ENCODE measurements at places on chromosomes 2 and 18.

- DNase-seq = no peak
Measured at GRCh38 chr2:163155279-163155883, 316.8 kb upstream of the KCNH7 start.

DNA sequence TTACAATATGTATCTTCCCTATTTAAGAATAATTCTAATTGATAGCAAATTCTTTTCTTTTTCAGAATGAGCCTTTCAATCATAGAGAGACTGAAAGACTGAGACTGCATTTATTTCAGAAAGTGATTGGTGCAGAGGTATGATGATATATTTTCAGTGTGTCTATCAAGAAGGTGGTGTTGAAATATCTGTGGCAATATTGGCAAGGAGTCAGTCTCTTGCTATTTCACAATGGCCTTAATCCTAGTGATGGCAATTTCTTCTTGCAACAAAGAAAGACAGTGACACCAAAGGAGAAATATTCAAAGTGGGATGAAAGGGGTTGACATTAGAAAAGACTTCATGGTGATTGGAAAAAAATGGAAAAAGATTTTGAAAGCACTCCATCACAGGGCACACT, 21.7 kb upstream of the ZBTB14 start:
- no peak for DNase-seq

GRCh38 chr2:227872676-227873075, 1.2 kb downstream of the DAW1 start:
- no peak for DNase-seq

DNA sequence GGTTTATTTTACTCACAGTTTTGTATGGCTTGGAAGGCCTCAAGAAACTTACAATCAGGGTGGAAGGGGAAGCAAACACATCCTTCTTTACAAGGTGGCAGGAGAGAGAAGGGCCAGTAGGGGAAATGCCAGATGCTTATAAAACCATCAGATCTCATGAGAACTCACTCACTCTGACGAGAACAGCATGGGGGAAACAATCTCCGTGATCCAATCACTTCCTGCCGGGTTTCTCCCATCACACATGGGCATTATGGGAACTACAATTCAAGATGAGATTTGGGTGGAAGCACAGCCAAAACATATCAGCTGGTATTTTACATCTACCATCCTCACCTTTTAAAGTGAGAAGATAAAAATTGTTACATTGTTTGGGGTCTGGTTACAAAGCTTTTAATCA, 427.9 kb upstream of the CDH7 start:
- DNase-seq = no peak

DNA sequence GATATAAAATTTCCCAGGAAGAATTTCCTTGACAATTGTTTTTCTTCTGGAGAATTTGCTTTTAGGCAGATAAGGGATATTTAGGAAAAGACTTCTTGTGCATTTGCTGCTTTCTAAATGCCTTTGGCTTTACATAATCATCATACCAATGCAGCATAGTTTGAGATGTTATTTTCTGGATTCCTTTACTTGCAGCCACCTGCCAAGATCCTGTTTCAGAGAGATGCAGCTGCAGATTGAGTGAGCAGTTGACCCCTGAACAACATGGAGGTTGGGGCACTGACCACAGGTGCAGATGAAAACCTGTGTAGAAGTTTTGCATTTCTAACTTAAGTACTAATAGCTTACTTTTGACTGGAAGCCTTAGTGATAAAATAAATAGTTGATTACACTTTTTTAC, 257.9 kb downstream of the RPIA start:
- no peak for DNase-seq

DNA sequence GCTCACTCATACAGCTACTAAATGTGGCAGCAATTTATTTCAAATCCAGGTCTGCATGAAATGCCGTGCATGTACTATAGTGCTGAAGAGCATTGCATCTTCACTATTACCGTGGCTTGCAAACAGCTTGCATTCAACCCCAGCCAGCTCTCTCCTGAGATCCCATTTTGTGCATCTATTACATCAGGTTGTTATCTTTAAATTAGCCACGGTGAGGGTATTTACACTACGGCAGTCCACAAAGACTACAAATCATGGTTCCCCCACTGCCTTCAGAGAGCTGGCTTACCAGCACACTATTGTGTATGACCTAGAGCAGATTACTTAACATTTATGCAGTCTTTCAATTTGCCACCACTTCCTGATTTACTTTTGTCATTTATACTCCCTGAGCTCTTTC, 621.3 kb upstream of the LRATD1 start:
- DNase-seq = no peak

GRCh38 chr18:9237981-9238380, 96.6 kb upstream of the TWSG1 start:
- DNase-seq = no peak

DNA sequence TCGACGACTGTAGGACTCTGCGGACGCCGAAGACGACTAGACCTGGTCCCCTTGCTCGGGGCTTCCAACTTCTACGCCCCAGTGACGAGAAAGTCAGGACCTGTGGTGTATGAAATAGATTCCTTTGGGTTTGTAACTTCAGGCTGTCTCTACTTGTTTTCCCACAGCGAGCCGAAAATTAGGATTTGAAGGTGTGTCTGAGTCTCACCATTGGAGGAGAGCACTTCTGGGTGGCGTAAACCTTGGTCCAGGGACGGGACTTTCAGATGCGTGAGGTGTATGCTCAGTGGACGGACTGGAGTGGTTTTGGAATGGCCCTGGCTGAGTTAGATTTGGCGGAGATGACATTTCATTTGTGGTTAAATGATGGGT, 1.3 kb downstream of the BIRC6 start:
- DNase-seq = no peak

DNA sequence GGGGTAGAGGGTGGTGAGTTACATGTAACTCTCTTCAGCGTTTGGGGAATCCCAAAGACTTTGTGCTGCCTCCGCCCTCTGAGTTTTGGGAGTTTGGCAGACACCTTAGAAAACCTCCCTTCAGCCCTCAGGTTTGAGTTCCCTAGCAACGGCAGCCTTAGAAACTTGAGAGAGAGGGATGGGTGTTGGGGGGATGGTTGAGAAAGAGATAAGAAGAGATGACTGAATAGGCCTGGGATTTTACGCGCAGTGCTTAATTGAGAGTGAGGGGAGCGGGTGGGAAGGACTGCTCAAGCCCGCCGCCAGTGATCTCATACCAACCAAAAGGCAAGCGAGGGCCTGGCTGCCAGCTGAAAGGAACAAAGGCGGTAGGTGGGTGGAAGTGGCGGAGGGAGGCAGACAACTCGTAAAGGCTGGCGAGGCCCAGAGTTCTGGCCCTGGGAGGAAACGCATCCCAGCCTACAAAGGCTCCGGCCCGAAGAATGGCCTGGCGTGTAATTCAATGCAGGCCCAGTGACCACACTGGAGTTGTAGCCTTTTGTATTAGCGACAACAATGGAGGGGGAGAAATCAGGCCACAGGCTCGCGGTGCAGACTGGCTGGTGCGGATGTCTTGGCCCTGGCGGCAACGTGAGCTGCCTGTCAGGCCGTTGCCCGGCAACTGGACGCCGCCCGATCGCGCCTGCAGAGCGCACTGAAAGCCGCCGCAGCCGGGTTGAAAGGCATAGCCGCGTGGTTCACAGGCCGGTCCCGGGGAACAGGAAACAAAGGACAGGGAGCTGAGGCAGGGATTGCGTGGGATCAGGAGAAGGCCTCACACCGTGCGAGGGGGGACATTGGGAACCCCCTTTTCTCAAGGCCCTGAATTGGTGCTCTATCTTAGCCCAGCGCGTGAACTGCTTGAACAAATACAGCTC, 39.9 kb upstream of the DARS1 start:
- DNase-seq = peak; percentile 80

DNA sequence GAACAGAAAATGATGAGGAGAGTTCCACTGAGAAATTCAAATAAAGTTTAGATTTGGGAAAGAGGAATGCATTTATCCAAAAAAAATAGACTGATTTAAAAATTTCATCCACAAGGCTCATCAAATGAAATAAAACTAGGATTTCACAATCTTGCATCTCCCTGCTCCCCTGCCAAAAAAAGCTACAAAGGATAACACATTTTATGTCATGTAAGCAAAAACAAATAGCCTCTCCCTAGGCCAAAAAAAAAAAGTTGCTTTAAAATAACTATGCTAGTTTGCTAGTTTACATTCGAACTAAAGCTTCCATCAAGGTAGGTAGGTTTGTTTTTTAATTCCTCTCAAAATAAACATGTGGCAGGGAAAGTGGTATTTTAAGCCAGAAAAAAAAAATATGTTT, 465.5 kb upstream of the ID2 start:
- no peak for DNase-seq

DNA sequence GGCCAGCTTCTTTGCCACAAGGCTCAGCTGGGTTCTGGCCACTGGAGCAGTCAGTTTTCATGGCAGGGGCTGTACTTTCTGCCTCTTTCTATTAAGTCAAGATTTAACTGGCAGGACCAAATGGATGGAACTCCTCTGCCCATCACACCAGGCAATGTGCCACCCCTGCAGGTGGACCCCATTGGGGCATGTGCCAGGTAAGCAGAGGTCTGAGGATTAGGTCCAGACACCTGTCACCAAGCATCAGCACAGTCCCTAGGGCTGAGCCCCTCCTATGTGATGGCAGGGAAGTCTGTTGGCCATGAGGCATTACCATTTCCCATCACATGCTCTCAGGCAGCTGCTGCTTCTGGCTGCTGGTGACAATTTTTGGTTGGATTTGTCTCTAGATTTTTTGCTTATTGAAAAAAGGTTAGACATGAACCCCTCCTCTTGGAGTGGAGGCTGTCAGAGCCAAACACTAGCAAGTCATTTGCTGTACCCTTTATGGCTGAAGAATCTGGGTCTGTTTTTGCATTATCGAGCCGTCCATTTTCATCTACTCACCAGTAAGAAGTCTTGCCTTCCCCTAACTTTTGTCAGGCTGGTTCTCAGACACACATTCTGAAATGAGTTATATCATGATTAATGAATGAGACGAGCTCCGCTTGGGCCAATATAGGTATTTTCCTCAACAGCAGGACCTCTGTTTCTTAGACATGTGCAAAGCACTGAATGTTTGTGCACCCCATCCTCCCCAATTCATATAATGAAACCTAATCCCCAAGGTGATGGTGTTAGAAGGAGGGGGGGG, 328.0 kb downstream of the TSN start:
- no peak for DNase-seq

DNA sequence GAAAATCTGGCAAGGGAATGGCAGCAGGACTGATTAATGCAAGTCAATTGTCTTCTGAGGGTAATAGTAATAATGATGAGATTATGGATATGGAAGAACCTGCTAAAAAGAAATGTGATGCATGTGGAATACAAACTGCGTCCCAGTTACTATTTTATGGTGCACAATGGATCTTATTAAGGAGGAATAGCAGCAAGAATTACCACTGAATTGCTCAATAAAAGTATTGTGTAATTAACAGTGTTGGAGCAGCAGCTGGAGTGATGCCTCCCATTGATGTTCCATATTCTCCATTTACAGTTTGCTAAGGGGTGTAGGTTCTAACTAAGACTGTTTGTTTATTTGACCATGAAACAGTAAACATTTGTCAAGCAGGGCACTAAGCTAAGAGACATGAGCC, 167.9 kb downstream of the HRH4 start:
- DNase-seq = no peak

DNA sequence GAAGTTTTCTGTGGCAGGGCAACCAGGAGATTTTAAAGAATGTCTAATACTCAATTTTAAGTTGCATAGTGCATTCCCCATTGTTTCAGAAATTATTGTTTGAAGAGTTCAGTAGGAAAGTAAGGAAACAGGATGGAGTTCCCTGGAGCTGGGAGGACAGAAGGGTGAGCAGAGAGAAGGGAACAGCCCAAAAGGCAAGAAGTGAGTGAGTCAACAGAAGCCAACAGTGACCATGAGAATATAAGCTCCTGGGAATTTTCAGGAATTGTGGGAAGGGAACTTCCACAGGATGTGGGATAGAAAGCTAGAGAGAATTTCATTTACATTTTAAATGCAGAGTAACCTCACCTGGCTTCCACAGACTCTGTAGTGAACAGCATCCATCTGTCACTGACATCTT, 268.1 kb upstream of the ATP5MC3 start:
- no peak for DNase-seq

- DNase-seq = no peak
Measured at GRCh38 chr2:161117506-161117905, 42.7 kb upstream of the TANK start.

- DNase-seq = no peak
Measured at GRCh38 chr18:56532176-56532840, 106.1 kb downstream of the TXNL1 start.

DNA sequence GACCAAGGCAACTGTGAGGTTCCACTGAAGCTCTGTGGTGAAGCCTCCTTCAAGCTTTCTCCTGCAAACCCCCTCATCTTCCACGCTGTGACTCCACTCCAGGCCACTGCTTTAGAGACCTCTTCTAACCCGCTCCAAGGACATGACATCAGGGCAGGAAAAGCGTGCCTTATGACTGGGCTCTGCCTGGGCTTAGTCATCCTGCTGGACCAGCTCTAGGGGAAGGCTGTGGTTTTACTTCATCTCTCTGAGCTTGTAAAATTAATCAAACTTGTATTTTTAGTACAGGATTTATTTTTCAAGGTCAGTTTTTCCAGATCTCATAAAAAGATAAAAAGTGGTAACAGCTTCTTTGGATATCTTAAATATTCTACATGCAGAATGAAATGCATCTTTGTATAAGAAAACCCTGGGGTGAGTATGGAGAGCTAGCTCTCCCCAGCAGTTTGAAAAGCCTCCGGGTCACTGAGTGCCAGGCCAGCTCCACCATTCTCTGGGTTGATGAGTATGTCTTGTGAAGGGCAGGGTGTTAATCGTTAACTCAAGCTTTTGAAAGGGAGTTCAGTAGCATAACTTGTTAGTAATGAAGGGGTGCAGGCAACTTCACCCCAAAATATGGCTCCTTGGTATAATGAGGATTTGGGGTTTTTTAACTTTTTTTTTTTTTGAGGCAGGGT, 33.1 kb upstream of the YPEL5 start:
- no peak for DNase-seq

GRCh38 chr2:46327627-46328026, 30.4 kb downstream of the EPAS1 start:
- DNase-seq = no peak

DNA sequence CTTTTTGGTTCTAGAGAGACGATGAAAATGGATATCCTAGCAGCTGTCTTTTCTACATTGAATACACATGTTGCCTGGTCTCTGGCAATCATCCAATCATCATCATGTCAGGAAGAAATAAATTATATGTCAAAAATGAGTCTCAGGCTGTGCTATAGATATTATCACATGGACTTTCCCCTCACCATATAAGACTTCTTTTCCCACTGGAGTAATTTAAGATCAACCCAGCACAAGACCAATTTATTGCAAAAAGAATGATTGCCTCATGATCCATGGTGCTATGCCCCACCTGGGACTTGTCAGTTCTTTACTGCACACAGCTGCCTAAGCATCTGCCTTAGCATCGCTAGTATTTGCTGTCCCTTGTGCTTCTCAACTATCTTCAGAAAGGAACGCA, 783.7 kb upstream of the TMEFF2 start:
- peak; percentile 1 for DNase-seq

DNA sequence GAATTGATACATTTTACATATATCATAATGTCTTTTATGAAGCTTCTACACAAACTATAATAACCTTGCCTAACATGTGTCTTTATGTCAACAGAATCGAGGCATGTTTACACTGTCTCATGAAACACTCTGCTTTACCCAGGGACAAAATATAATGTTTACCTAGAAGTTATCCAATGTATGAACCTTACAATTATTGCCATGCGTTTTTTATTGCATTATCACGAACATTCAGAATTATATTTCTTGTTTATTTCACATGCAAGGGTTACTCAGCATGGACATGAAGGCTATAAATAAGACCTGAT, 19.8 kb downstream of the LONRF2 start:
- DNase-seq = no peak

- no peak for DNase-seq
Measured at GRCh38 chr18:72419914-72420313, 124.2 kb downstream of the CBLN2 start.

- no peak for DNase-seq
Measured at GRCh38 chr2:43340066-43340465, 113.7 kb upstream of the ZFP36L2 start.

Measured in NCI-H1092 (cell line).